Stimulated activated memory B cell treated with anti-CD40 and anti-IgM and Interleukin-4, amounts not matched to agents 10 μg/mL and 1 μg/mL and 100 μg/mL, for 72 hours (primary cell): ENCODE measurements at places on chromosomes 6 and 20.

DNA sequence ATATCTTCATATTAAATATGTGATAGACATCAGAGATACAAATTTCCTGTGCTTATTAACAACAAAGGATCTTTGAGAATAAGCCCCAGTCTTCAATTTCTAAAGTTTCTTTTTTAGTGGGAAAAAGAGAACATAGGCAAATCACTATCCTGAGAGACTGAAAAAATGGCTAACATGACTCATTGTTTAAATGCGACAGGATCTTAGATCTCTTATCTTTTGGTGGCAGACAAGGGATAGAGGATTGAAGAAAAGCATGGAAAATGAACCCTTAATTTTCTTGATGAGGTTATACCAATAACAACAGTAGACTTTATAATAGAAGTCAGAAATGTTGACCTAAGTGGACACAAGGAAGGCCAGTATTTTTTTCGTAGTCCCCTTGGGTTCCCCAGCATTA is 178.6 kb upstream of the MAP3K7 start:
- H3K27ac ChIP-seq = no peak overlapping the region
- no peak overlapping the region for H3K4me3 ChIP-seq

DNA sequence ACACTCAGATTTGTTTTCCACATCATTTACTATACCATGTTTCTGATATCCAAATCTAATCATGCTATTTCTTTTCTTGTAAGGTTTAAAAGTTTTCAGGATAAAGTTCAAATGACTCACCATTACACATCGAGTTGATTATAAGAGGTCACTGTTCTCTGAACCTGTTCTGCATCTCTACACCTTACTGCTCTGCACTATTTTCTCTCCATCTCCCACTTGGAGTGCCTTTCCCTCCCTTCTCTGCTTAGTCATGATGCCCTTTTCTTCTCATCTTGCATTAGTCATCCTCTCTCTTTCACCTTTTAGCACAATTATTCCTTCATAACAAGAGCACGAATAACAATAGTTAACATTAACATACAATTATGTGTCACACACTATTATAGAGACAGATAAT is 37.5 kb upstream of the FUT9 start:
- H3K4me3 ChIP-seq = no peak overlapping the region
- H3K27ac ChIP-seq = no peak overlapping the region
- no peaks in the 10 kb centered on the region for H3K27me3 ChIP-seq
- no peaks in the 10 kb centered on the region for H3K36me3 ChIP-seq
- no peaks in the 10 kb centered on the region for H3K4me1 ChIP-seq

DNA sequence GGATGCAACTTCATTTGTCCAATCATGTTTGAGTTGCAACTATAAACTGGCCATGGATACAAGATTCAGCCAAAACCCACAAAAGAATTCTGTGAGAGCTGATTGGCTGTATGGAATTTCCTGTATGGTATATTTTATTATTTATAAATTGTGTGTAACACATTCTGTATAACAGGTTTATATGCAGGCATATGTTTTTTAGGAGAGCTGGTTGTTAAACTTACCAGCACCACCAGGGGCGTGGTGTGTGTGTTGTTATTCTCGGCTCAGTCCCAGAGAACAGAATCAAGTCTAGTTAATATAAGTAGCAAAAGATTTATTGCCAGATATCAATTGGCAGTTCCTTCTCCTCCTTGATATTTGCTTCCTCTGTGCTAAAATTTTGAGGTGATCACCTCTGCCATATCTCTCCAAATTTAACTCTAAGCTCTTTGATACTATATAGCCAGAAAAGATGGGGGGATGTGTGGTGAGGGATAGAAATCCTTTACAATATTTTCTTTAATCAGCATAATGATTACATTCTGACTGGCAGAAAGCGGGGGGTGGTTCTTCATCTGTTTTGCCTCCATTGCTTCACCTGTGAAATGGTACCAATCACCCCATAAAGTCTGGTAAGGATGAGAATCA is 22.9 kb downstream of the CNBD2 start:
- no peak overlapping the region for H3K4me3 ChIP-seq
- peaks cover 25% of the 10 kb centered on the region for H3K27me3 ChIP-seq
- H3K36me3 ChIP-seq = no peaks in the 10 kb centered on the region
- no peak overlapping the region for H3K27ac ChIP-seq
- no peak for ATAC-seq

DNA sequence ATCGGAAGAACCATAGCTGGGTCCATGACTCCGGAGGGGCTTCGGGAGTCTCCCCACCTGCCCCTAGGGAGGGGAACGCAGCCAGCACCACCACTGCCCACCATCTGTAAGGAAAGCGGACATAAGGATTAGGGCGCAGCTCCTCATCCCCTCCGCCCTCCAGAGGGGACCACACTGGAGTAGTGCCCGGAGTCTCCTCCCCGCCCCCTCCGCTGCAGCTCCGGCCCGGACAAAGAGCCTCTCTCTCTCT is 628 bp downstream of the SLC35B2 start:
- peak overlapping the region; percentile 98 for H3K27ac ChIP-seq
- H3K4me1 ChIP-seq = peaks cover 89% of the 10 kb centered on the region
- H3K27me3 ChIP-seq = no peaks in the 10 kb centered on the region
- H3K4me3 ChIP-seq = peak overlapping the region; percentile 87
- peaks cover 89% of the 10 kb centered on the region for H3K36me3 ChIP-seq

GRCh38 chr20:24305371-24305770 is 164.1 kb upstream of the SYNDIG1 start:
- H3K27ac ChIP-seq = no peak overlapping the region
- H3K27me3 ChIP-seq = no peaks in the 10 kb centered on the region
- no peak for ATAC-seq
- no peak overlapping the region for H3K4me3 ChIP-seq
- H3K36me3 ChIP-seq = no peaks in the 10 kb centered on the region

GRCh38 chr6:32291543-32291942 is 67.7 kb upstream of the NOTCH4 start:
- H3K4me3 ChIP-seq = no peak overlapping the region
- H3K27ac ChIP-seq = no peak overlapping the region
- H3K27me3 ChIP-seq = no peaks in the 10 kb centered on the region
- no peaks in the 10 kb centered on the region for H3K36me3 ChIP-seq
- H3K4me1 ChIP-seq = peaks cover 17% of the 10 kb centered on the region
- ATAC-seq = no peak

GRCh38 chr6:36871686-36872085 is 2.9 kb downstream of the PPIL1 start:
- H3K4me3 ChIP-seq = no peak overlapping the region
- H3K36me3 ChIP-seq = peaks cover 39% of the 10 kb centered on the region
- no peak overlapping the region for H3K27ac ChIP-seq
- no peak for ATAC-seq
